ENCODE measurements at places on chromosomes 12 and 14. TPM values are rescaled to one million over a fixed set of nuclear protein-coding genes. Genes with fewer than 3 reads are reported as not detected.

DNA sequence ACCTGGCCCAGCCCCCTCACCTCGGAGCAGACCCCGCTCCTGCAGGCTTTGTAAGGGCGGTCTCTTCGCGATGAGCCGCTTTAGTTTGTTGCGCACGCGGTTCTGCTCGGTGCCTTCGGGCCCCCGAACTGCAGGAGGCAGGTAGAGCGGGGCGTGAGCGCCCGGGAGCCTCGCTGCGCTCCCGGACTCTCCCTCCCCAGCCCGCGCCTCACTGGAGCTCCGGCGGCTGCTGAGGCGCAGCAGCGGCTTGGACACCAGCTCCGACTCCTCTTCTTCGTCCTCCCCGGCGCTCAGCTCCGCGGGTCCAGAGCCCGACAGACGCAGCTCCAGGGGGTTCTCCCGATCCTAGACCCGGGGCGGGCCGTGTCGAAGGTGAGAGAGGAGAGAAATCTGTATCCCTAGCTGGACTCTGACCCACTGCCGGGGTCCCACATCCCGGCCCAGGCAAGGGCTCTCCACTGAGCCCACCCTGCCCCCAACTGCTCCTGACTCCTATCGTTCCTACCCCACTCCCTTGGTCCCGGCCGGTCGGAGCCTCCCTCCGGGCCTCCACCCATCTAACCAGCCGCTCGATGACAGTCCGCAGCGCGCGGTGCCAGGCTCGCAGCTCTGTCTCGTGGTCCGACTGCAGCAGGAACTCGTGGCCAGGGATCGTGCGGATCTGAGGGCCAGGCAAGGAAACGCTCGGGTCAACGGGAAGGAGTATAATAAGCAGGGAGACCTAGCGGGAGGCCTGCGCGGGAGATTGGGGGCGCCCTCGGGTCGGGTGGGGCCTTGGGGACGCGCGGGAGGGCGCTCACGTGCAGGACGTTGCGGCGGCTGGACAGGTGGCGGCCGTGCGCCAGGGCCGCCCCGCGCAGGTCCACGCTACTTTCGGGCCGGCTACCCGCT, 4.2 kb downstream of the ARHGAP9 start:
- no peak for DNase-seq

DNA sequence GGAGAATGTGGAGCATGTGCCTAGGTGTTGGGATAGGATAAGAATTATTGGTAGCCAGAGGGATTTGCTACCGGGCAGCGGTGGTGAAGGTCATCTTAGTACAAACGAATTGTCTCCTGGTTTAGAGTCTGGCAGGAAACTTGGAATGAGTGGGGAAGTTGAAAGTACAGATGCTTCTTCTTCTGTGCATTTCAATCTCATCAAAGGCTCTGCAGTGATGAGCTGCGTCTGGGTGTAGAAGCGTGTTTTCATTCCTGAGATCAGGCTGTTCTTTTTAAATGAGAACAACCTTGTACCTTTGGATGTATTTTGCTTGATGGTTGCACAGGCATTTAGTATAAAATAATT, 2.1 kb downstream of the WNK1 start:
- no peak for DNase-seq

GRCh38 chr14:102971836-102972606, 49.6 kb downstream of the AMN start:
- no peak for DNase-seq

DNA sequence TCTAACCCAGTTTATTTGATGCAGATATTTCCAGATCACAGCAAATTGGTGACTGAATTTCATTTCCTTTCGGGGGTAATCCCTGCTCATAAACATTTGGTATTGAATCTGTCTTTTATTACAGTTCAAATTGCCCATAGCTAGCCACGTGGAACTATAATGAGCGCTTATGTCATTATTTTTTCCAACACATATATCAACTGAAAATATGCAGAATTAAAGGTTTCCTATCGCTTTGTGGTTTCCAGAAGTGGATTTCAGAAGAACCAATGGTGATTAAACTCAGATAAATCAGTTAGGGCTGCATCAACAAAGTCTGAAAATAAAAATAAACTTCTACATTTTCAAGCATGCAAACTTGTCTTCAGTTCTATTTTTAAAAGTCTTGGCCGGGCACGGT, 111.9 kb downstream of the PIK3C2G start:
- DNase-seq = no peak

DNA sequence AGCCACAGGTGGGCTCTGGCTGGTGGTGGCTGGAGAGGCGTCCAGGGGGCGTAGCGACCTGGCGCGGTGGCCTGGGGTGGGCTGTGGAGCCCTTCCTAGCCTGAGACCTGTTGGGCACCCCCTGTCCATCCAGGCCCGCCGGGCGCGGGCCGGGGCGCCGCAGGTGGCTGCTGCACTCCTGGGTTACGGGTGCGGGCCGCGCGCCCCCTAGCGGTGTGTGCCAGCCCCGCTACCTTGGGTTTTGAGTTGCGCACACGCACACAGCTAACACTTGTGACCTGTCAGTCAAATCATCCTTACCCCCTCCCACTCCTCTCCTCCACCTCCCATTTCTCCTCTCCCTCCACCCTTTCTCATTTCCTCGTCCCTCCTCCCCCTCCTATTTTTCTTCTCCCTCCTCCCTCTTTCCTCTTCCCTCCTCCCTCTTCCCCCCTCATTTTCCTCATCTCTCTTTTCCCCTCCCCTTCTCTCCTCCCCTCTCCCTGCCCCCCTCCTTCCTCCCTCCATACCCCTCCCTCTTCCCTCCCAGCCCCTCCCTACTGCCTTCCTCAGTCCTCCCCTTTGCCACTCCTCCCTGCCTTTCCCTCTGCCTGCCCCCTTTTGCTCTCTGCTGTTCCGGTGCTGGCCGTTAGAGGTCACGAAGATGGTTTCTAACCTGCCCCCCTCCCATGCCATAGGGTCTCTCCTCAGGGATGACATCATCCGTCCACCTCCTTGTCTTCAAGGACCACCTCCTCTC, 2.3 kb downstream of the MEG3 start:
- peak; percentile 81 for DNase-seq

- no peak for DNase-seq
Observed at GRCh38 chr12:24011927-24012507, 62.5 kb upstream of the SOX5 start.

GRCh38 chr14:75220156-75220555, 43.7 kb upstream of the TMED10 start:
- no peak for DNase-seq

GRCh38 chr12:6062757-6063735, 61.4 kb downstream of the VWF start:
- peak; percentile 48 for DNase-seq

Gene GPRC5A
- 201 TPM for polyA plus RNA-seq

Gene ERBB3
- 1.4 TPM for polyA plus RNA-seq
